H1 (cell line): ENCODE measurements at places on chromosomes 11 and 22.
A peak's percentile ranks its signal among the peaks of the same experiment; 100 is the strongest.

DNA sequence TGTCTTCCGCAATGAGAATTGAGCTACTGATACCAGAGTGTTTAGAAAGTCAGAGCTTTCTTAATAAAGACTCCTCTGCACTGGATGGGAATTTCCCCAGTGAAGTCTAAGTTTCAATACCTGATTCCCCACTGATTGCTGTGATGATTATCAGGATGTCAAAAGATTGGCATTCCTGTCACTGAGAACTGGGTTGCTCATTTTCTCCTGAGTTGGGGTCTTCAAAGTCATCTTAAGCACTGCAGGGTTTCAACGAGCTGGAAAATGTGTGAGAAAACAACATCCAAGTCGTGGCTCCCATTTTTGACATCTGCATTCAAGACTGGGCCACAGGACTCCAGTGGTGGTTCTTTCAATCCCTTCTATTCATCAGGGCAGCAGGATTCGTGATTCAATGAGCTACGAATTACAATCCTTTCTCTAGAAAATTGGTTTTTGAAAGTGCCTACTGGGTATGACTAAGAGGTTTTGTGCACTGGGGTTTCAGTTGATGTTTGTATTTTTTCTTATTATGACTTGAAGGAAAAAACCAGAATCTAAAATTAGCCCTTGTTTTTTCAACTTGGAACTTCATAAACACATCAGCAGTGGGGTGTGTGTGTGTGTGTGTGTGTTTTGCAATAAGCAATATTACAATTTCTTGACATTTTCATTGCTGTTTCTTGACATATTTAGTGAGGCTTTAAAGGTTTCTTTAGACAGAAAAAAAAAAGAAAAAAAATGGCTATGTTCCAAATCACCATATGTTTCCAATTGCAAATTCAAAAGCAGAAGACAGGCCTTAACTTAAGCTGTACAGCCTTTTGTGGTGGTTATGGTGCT lies 233.0 kb downstream of the FAM76B start:
- no peak overlapping the region for H3K4me3 ChIP-seq
- no peaks in the 10 kb centered on the region for H3K36me3 ChIP-seq
- peaks cover 6% of the 10 kb centered on the region for H3K4me1 ChIP-seq
- no peak overlapping the region; the same call in 1 of the 2 replicates for H3K27ac ChIP-seq
- DNase-seq = no peak
- no peaks in the 10 kb centered on the region for H3K27me3 ChIP-seq

- H3K27ac ChIP-seq = no peak overlapping the region
- no peaks in the 10 kb centered on the region for H3K4me1 ChIP-seq
- H3K27me3 ChIP-seq = no peaks in the 10 kb centered on the region
- DNase-seq = no peak
Measured at GRCh38 chr11:48044577-48044976, 64.2 kb downstream of the PTPRJ start.

DNA sequence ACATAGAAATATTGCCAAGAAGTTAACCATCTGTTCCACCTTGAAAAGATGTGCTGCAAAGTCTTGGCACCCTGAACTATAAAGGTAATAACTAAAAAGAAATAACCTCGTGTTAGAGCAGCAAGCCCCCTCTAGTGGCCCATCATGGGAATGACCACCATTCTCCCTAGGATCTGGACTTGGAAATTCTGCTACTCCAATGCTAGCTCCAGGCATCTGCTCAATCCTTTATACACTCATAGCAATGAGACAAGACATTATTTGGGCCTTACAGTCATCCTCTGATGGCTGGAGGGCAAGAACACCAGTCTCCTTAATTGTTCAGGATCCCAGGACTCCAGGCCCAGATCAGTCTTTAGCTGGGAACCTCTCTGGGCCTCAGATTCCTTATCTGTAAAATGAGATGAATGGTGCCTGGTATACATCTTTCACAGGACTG lies 76.0 kb downstream of the CWC15 start:
- H3K4me3 ChIP-seq = no peak overlapping the region
- no peak for DNase-seq
- no peaks in the 10 kb centered on the region for H3K27me3 ChIP-seq
- no peaks in the 10 kb centered on the region for H3K4me1 ChIP-seq
- H3K27ac ChIP-seq = no peak overlapping the region

GRCh38 chr22:42670921-42671709 lies 21.9 kb upstream of the CYB5R3 start:
- no peaks in the 10 kb centered on the region for H3K36me3 ChIP-seq
- DNase-seq = no peak
- H3K27me3 ChIP-seq = no peaks in the 10 kb centered on the region
- H3K4me1 ChIP-seq = peaks cover 5% of the 10 kb centered on the region; the same call in 1 of the 2 replicates
- no peak overlapping the region for H3K27ac ChIP-seq

DNA sequence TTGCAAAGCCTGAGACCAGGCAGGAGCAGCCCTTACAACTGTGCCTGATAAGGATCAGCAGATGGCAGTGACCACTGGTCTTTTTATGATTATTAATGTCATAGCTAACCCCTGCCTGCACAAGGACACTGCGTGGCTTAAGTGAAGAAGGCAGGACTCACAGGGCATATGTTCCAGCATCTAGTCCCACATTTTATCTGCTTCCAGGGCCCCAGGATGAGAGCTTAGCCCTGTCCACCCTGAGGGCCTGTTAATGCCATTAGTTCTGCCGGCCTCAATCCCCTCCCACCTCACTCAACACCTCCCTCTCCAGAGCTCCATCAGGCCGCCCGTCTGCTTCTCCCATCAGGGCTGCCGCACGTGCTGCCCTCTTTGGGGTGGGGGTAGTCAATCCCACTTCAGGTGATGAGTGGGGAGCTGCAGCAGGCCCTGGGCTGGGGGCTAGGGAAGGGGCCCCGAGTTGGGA lies 33.1 kb upstream of the TSPAN18 start:
- H3K27me3 ChIP-seq = no peaks in the 10 kb centered on the region
- no peaks in the 10 kb centered on the region for H3K4me1 ChIP-seq
- H3K27ac ChIP-seq = no peak overlapping the region
- no peak overlapping the region for H3K4me3 ChIP-seq
- no peak for DNase-seq
- no peaks in the 10 kb centered on the region for H3K36me3 ChIP-seq

- DNase-seq = no peak
- peaks cover 38% of the 10 kb centered on the region for H3K4me1 ChIP-seq
- H3K4me3 ChIP-seq = no peak overlapping the region
- H3K36me3 ChIP-seq = no peaks in the 10 kb centered on the region
- H3K27me3 ChIP-seq = peaks cover 12% of the 10 kb centered on the region; the same call in 1 of the 2 replicates
Measured at GRCh38 chr11:1565904-1566247, 6.2 kb downstream of the DUSP8 start.

DNA sequence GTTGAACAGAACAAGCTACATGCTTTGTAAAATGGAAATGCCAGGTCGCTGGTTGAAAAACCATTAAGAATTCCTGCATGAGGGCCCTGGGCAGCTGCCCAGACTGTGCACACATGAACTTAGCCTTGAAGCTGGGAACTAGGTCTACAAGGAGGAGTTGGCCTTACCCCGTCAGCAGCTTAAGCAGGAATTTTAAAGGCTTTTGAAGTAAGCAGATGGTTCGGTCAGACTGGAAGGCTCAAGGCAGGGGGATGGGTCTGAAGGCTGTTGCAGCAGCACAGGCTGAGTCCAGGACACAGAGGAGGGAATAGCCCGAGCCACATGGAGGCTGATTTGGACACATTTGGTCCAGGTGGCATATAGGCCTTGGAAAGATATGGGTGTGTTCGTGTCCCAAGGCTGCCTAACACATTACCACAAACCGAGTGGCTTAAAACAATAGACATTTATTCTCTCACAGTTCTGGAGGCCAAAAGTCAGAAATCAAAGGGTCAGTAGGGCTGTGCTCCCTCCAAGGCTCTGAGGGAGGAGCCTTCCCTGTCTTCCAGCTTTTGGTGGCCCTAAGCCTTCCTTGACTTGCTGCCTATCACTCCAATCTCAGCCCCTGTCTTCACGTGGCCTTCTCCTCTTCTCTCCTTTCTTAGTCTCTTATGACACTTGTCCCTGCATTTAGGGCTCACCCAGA lies 11.6 kb downstream of the LIF start:
- DNase-seq = no peak
- peaks cover 23% of the 10 kb centered on the region for H3K4me1 ChIP-seq
- H3K36me3 ChIP-seq = no peaks in the 10 kb centered on the region

- no peaks in the 10 kb centered on the region for H3K36me3 ChIP-seq
- no peak overlapping the region for H3K27ac ChIP-seq
- H3K4me1 ChIP-seq = peaks cover 15% of the 10 kb centered on the region
- no peak for DNase-seq
Measured at GRCh38 chr11:113670149-113670830, 35.8 kb downstream of the TMPRSS5 start.

GRCh38 chr22:46941968-46942798 lies 179.7 kb downstream of the TBC1D22A start:
- no peaks in the 10 kb centered on the region for H3K4me1 ChIP-seq
- no peaks in the 10 kb centered on the region for H3K36me3 ChIP-seq
- no peak overlapping the region for H3K4me3 ChIP-seq
- H3K27ac ChIP-seq = no peak overlapping the region

DNA sequence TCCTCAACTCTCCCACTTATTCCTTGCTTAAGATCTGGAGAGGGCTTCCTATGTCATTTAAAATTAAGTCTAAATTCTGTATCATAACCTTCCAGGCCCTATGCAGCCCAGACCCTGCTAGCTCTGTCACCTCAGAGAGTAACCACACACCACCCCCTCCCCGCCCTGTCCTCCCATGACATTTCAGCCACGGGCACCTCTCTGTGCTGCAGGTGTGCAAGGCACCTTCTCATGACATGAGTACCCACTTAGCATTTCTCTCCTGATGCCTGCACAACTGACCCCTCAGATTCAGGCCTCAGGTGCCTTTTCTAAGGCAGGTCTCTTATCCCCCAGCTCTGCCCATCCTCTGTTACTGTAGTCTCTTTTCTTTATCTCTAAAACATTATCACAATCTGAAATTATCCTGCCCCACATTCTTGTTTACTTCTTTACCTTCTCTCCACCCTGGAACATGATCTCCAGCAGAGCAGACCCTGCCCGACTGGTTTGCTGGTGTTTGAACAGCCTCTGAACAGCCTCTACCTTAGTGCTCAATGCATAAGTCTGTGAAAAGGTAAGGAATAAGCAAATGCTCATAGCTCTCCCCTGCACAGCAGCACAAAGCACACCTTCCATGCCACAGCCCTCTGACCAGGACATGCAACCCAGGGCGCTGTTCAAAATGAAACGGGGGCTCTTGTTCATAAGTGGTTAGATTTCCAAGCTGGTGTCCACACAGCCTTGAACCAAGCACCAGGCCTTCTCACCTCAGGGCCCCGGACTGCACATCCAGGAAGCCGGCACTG lies 196.1 kb upstream of the B3GAT1 start:
- H3K36me3 ChIP-seq = no peaks in the 10 kb centered on the region
- no peaks in the 10 kb centered on the region for H3K27me3 ChIP-seq
- peak; percentile 35 for DNase-seq
- H3K4me1 ChIP-seq = no peaks in the 10 kb centered on the region; the same call in 1 of the 2 replicates
- H3K4me3 ChIP-seq = no peak overlapping the region
- H3K27ac ChIP-seq = no peak overlapping the region

DNA sequence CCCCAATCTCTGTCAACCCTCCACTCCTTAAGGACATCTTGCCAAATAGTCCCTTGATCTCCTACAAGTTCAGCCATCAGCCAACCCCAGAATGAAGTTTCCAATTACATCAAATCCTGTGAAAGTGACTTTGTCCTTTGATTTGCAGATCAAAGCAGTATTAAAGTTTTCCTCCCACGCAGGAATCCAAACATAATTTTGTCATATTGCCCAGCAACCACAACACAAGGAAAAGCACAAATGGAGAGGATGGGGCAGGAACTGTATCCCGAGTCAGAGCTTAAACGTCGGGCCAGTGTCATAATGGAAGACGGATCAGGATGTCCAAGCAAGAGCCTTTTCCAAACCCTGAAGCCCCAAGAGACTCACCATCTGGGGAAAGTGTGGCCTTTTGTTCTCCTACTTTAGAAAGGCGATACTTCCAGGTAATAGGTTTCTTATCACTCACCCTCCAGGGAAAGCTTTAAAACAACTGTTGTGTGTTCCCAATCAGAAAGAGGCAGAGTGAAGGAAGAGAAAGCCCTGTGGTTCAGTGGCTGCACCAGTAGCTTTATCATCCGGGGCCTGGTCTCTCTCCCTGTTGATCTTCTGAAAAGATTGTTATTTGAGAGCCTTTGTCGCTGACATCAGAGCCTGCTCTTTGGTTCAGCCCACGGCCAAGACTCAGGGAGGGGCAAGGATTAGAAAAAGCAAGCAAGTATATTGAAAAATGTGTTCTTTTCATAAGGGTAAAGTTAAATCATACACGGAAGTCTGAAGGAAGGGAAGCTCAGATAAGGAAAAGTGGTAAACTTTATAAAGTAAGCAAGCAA lies 41.7 kb downstream of the EXPH5 start:
- H3K27me3 ChIP-seq = no peaks in the 10 kb centered on the region
- H3K4me3 ChIP-seq = no peak overlapping the region
- DNase-seq = peak; percentile 41
- H3K4me1 ChIP-seq = peaks cover 6% of the 10 kb centered on the region
- H3K36me3 ChIP-seq = no peaks in the 10 kb centered on the region

DNA sequence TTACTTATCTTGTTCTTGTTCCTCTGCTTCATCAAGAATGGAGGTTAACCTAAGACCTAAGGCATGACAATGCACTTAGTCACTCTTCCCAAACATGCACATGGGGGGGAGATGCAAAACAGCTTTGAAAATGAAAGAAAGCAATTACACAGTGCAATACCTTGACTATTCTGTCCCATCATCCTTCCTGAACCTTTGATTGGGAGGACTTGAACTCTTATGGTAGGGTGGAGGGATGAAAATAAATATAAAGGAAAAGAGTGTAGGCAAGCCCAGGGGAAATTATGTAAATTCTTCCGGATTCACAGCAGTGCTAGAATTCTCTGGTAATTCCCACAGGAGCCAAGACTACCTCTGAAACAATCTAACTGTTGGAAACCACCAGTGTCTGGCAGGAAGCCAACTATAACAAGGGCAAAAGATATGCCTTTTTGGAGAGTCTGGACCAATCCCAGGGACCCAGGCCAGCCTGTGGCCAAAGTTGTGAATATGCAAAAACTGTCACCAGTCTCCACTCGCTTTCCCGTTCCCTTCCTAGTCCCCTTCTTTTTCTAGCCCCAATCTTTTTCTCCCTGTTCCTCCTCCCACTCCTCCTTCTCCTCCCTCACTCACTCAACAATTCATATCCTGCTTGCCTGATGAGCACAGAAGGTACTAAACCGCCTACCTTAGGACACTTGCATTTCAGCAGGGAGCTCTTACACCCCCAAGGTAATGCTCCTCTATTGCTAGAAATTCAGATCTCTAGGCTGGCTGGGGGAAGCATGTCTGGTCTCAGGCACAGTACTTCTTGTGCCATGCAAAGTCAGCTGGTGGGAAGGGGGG lies 2.5 kb upstream of the RCN1 start:
- 0 out of 2 replicates have a peak, but pooled peaks cover 2% of the 10 kb centered on the region for H3K4me1 ChIP-seq
- H3K36me3 ChIP-seq = no peaks in the 10 kb centered on the region
- DNase-seq = no peak
- H3K27me3 ChIP-seq = no peaks in the 10 kb centered on the region
- no peak overlapping the region for H3K27ac ChIP-seq

GRCh38 chr11:44286268-44286880 lies 23.6 kb downstream of the ALX4 start:
- no peaks in the 10 kb centered on the region for H3K36me3 ChIP-seq
- no peak overlapping the region for H3K27ac ChIP-seq
- no peaks in the 10 kb centered on the region for H3K4me1 ChIP-seq
- no peak overlapping the region for H3K4me3 ChIP-seq
- H3K27me3 ChIP-seq = no peaks in the 10 kb centered on the region
- no peak for DNase-seq
